A549 treated with CORT108297 at 1 μM for 4 hours (cell line): ENCODE measurements at places on chromosomes 2 and 18. TPM values are rescaled to one million over a fixed set of nuclear protein-coding genes. Genes with fewer than 3 reads are reported as not detected.

SLC40A1 gene
- total RNA-seq, result 2.7 to 3.4 TPM (median 2.9 TPM) in 5 replicates

DSG3 gene
- 0.01 TPM in 3 of 5 replicates, not detected in the others for total RNA-seq

GPR39 gene
- total RNA-seq, result 8.3 to 9.9 TPM (median 9.3 TPM) in 5 replicates

SERPINB13 gene
- not detected in 5 replicates for total RNA-seq

ZNF385B gene
- 0.20 to 0.21 TPM in 2 of 5 replicates, not detected in the others for total RNA-seq

DAW1 gene
- total RNA-seq, result 2.0 to 3.6 TPM (median 2.9 TPM) in 5 replicates

NEU4 gene
- total RNA-seq, result 0.07 to 0.41 TPM (median 0.24 TPM) in 5 replicates

DQX1 gene
- total RNA-seq, result 0.06 to 0.16 TPM (median 0.12 TPM) in 5 replicates

PKDCC gene
- total RNA-seq, result 17.1 to 27.3 TPM (median 23.7 TPM) in 5 replicates

SCYGR4 gene
- not detected in 5 replicates for total RNA-seq

TMEM200C gene
- 0.04 to 0.05 TPM in 2 of 5 replicates, not detected in the others for total RNA-seq

TAF4B gene
- total RNA-seq, result 4.4 to 5.1 TPM (median 4.6 TPM) in 5 replicates

CHN1 gene
- 16.3 to 21.7 TPM (median 19.4 TPM) in 5 replicates for total RNA-seq

CEP68 gene
- 7.5 to 12.6 TPM (median 10.4 TPM) in 5 replicates for total RNA-seq

SDC1 gene
- 153 to 217 TPM (median 189 TPM) in 5 replicates for total RNA-seq

FBXO48 gene
- total RNA-seq, result 0.49 to 0.65 TPM (median 0.53 TPM) in 5 replicates

RFX8 gene
- total RNA-seq, result not detected in 5 replicates

R3HDM1 gene
- 22.0 to 28.9 TPM (median 27.0 TPM) in 5 replicates for total RNA-seq

SP9 gene
- total RNA-seq, result 2.0 to 3.2 TPM (median 2.8 TPM) in 5 replicates

NT5C1B gene
- total RNA-seq, result not detected in 5 replicates

ABCB11 gene
- 0.01 to 0.02 TPM (median 0.02 TPM) in 5 replicates for total RNA-seq

NOSTRIN gene
- total RNA-seq, result 1.3 to 2.1 TPM (median 1.7 TPM) in 5 replicates

CDCA7 gene
- 41.6 to 50.3 TPM (median 48.7 TPM) in 5 replicates for total RNA-seq

ANKRD30BL gene
- not detected in 5 replicates for total RNA-seq

UGT1A10 gene
- total RNA-seq, result 0.06 TPM in 1 of 5 replicates, not detected in the others

MFSD2B gene
- 0.11 to 0.44 TPM (median 0.22 TPM) in 5 replicates for total RNA-seq

MAP3K19 gene
- not detected in 5 replicates for total RNA-seq

TMEFF2 gene
- total RNA-seq, result 0.13 to 0.81 TPM (median 0.34 TPM) in 5 replicates

SERPINB10 gene
- not detected in 5 replicates for total RNA-seq

IL1R2 gene
- total RNA-seq, result 0.53 to 0.97 TPM (median 0.68 TPM) in 5 replicates

ACMSD gene
- total RNA-seq, result not detected in 5 replicates

CYP27C1 gene
- total RNA-seq, result 3.8 to 4.9 TPM (median 4.5 TPM) in 5 replicates

IL18R1 gene
- total RNA-seq, result 0.77 to 1.1 TPM (median 0.90 TPM) in 5 replicates

INPP5D gene
- 0.29 to 0.60 TPM (median 0.45 TPM) in 5 replicates for total RNA-seq

IMPA2 gene
- total RNA-seq, result 45.3 to 73.1 TPM (median 69.3 TPM) in 5 replicates

WDR35 gene
- 12.4 to 17.2 TPM (median 15.1 TPM) in 5 replicates for total RNA-seq

C2orf74 gene
- total RNA-seq, result 13.9 to 22.6 TPM (median 17.1 TPM) in 5 replicates

EXOC6B gene
- 5.7 to 8.6 TPM (median 7.2 TPM) in 5 replicates for total RNA-seq

PLEK gene
- not detected in 5 replicates for total RNA-seq

ALPP gene
- 0.59 to 0.81 TPM (median 0.74 TPM) in 5 replicates for total RNA-seq

BMP10 gene
- not detected in 5 replicates for total RNA-seq

ANKRD53 gene
- 0.05 to 0.11 TPM in 2 of 5 replicates, not detected in the others for total RNA-seq

RHOB gene
- total RNA-seq, result 181 to 276 TPM (median 230 TPM) in 5 replicates

MPP4 gene
- 0.06 to 0.21 TPM (median 0.11 TPM) in 5 replicates for total RNA-seq

NEB gene
- 0.12 to 0.70 TPM (median 0.22 TPM) in 5 replicates for total RNA-seq

GGCX gene
- total RNA-seq, result 36.1 to 46.7 TPM (median 44.7 TPM) in 5 replicates

CD28 gene
- total RNA-seq, result not detected in 5 replicates

TUBA4B gene
- total RNA-seq, result 0.30 to 0.56 TPM (median 0.37 TPM) in 5 replicates

COL6A3 gene
- total RNA-seq, result 0.07 to 0.20 TPM (median 0.09 TPM) in 5 replicates

LINC00305 gene
- total RNA-seq, result not detected in 5 replicates

STARD6 gene
- 0.15 TPM in 1 of 5 replicates, not detected in the others for total RNA-seq

TUBA3D gene
- 0.07 to 0.43 TPM (median 0.29 TPM) in 4 of 5 replicates, not detected in the other for total RNA-seq
